GM13977 (cell line): ENCODE measurements at places on chromosomes 7 and 10.

- no peak for DNase-seq
Measured at GRCh38 chr10:123390332-123390731, 236.1 kb downstream of the BUB3 start.

DNA sequence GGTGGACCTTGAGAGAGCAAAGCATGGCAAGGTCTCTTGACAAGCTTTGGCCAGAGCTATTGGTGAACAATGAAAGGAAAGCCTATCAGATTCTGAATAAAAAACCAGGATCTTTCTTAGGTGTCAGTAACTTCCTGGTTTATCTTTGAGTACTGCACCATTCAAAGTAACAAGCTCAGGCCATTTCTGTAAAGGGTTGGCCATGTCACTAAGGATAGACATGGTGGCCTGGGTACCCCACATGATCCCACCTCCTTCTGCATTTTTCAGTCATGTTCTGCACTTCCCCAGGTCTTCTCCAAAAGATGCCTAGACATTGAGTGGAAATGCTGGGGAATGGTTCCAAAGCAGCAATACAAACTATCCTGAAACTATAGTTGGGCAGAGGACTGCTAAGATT lies 242.0 kb downstream of the ARHGAP12 start:
- DNase-seq, result no peak

GRCh38 chr7:123824754-123825067 lies 20.3 kb upstream of the HYAL4 start:
- no peak for DNase-seq

DNA sequence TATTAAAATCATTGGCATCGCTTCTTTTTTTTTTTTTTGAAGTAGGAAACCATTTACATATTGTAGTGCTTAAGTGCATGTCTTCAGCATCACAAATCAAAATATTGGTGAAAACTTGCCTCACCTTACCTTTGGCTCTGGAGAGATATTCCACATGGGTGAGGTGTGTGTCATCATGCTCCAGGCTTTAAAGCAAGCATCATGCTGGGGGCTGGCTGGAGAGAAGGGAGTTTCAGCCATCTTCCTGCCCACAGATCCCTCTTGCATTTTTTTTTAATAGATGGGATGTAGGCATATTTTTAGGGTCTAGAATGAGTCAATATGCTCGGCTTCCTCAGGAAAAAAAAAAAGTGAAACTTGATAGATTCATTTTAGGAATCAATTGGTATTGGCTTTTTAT lies 2.3 kb upstream of the INSYN2A start:
- DNase-seq, result no peak

- DNase-seq, result no peak
Measured at GRCh38 chr10:47192273-47192672, 107.7 kb upstream of the GDF10 start.

GRCh38 chr10:122126763-122127659 lies 138.0 kb downstream of the TACC2 start:
- no peak for DNase-seq
